Stimulated activated CD4-positive, alpha-beta T cell treated with anti-CD3 and anti-CD28 coated beads, Interleukin-12 subunit alpha, Interleukin-12 subunit beta, amount 100 ng/mL, for 4 hours (primary cell): ENCODE measurements at places on chromosomes 7 and 10.

DNA sequence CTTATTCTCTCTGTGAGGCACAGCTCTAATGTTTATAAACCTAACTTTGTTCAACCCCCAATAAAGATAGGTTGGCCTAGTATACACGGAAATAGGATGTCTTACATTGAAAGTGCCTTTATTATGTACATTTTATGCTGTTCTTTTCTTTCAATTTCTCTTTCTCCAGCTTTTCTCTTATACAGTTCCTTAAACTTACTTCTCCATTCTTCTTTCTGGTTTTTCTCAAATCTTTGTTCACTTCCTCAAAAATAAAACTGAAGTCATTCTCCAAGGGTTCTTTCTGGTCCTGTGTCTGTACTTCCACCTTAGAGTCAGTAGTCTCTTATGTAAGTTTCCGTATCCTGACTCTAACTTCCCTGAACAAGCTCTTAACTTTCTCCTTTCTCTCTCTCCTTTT lies 29.2 kb upstream of the NAMPT start:
- DNase-seq, result no peak

- no peak for DNase-seq
Measured at GRCh38 chr10:44856696-44857095, 54.4 kb upstream of the TMEM72 start.

- no peak for DNase-seq
Measured at GRCh38 chr7:11591055-11591633, 240.9 kb downstream of the THSD7A start.

DNA sequence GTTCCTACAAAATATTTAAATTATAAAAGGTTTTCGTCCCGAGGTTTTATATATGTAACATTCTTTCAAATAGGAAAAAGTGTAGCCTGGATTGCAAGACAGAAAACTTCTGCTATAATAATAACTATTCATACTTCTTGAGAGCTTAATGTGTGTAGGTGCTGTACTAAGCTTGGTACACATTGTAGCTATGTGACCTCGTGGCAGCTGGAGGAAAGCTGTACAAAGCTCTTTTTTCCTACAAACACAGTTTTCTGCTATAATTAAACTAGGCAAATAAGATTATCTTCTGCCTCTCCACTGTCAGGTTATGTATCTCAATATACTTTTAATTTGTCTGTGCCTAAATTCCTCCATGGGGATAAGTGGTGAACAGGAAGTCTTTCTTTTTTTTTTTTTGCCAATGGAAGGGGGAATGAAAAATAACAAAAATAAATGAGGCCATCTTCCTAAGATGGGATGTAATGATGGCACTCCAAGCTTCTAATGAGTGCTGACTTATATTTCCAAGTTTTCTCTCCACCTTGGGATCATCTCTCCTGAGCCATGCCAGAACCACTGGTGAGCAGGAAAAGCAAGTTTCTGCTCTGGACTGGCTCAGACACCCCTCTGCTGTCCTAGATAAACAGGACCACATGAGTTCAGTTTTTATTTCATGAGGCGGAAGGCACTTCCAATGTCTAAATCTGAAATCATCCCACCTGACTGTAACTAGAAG lies 9.9 kb downstream of the SGMS1 start:
- DNase-seq, result no peak

- no peak for DNase-seq
Measured at GRCh38 chr7:95501261-95501832, 15.6 kb downstream of the ASB4 start.

GRCh38 chr10:74754381-74754821 lies 72.0 kb upstream of the KAT6B start:
- DNase-seq, result no peak

GRCh38 chr7:27116962-27117886 lies 13.3 kb downstream of the HOXA4 start:
- DNase-seq, result no peak

GRCh38 chr7:28509251-28510025 lies 97.1 kb downstream of the CREB5 start:
- no peak for DNase-seq

DNA sequence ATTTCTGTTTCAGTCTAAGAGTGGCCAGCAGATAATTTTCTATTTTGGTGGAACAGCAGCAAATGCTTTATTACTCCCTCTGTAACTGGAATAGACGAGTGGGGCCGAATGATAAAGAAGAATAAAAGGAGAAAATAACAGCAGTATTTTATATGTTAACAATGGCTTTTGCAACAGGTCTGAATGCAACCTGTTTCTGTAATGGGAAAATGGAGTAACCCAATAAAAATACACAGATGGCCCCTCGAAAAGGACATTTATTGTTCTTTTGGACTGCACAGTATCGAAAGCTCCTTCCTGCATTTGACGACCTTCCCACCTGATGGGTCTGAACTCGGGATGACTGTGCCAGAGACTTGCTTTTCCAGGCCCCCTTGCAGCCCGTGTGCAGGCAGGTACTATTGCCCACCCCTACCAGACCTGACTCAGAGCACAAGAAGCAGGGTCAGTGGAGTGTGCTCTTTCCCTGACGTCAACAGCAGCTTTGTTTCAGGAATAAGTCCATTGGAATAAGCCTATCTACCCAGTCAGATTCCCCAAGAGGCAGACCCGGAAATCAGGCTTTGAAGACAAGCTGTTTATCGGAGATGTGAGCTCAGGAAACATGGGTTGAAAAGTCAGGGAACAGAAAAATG lies 306.5 kb upstream of the NEBL start:
- DNase-seq, result no peak

- DNase-seq, result no peak
Measured at GRCh38 chr7:79778786-79779770, 325.6 kb upstream of the MAGI2 start.

DNA sequence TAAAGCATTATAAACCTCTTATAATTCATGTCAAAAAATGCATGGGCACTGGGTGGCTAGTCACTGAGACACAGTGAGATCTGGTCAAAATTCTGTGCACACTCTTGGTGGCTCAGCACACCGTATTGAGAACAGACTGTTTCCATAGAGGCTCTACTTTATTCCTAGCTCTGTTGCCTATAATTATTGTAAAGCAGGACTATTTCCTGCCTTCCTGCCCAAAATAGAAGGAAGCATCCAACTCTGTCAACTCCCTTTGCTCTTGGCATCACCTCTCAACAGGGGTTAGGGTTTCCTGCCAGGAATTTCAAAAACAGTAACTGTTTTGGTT lies 45.1 kb downstream of the PTN start:
- no peak for DNase-seq

DNA sequence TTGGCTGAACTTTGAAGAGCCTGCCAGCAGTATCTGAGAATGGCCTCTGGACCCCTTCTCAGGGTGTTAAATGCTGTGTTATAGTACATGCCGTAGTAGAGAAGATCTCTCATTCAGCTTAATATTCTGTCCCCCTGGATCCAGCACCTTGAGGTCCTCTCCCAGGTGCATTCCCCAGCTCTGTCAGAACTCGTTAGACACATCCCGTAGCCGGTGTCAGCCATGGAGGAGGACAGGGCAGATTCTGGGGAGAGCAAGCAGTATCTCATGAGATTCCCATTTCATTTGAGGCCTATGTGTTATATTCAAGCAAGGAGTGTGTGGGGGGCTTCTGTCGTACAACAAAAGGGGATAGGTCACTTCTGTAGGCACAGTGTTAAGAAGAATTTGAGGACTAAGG lies 34.8 kb downstream of the NACAD start:
- DNase-seq, result no peak

DNA sequence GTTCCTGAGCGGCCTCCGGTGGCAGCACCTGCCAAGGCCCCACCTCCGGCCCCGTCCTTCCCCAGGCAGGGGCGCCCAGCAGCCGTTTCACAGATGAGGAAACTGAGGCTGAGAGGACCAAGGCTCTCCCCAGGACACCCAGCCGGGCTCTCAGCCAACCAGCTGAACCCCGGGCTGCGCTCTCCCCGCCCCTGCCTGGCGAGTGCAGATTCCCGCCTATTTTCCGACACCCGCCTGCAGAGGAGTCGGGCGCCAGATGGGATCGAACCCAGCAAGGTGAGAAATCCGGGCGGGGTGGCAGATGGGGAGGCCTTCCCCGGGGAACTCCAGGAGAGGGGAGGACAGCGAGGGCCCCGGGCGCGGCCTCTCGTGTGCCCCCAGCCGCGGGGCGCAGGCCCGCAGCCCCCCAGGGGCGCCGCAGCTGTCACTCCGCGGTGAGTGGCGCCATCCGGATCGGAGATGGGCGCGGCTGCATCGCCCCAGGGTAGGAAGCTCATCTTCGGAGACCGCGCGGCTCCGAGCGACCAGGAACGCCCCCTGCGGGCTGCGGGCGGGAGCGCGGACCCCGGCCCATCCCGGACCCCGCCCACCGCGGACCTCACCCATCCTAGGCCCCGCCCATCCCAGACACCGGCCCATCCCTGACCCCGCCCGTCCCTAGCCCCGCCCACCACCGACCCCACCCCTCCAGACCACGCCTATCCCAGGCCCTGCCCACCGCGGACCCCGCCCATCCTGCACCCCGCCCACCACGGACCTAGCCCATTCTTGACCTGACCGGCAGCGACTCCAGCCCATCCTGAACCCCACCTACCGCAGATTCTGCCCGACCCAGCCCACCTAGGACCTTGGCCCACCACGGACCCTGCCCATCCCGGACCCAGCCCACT lies 90.3 kb downstream of the MICALL2 start:
- peak; percentile 20 for DNase-seq

- no peak for DNase-seq
Measured at GRCh38 chr10:106182542-106182941, 982.0 kb downstream of the SORCS1 start.

DNA sequence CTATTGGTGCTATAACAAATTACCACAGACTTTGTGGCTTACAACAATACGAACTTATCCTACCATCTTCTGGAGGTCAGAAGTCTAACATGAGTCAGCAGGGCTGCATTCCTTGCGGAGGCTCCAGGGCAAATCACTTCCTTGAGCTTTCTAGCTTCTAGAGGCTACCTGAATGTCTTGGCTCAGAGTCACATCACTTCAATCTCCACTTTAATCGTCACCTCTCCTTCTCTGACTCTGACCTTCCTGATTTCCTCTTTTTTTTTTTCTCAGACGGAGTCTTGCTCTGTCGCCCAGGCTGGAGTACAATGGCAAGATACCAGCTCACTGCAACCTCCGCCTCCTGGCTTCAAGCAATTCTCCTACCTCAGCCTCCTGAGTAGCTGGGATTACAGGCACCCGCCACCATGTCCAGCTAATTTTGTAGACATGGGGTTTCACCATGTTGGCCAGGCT lies 44.6 kb upstream of the ANAPC16 start:
- no peak for DNase-seq

GRCh38 chr10:101775273-101776160 lies at the start of gene FGF8:
Gene FGF8, minus strand, starts transcription at chr10:101776114. Its CDS starts 214 bp downstream, at chr10:101775900.
- DNase-seq, result no peak

DNA sequence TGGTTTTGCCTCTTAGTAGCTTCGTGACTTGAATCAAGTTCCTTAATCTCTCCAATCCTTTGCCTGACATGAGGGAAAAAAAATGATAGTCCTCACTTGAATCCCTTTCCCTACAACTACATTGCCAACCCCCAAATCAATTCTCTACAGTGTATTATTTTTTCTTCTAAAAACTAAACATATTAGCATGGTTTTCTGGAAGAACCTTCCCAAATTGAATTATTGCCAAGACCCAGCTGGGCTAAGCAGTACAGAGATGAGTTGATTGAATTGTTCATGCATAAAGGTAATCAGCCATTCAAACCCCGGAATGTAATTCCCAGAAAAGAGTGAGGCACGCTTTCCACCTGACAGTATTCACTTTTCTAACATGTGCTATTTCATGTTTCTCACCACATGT lies 155.6 kb upstream of the AGR3 start:
- DNase-seq, result no peak

DNA sequence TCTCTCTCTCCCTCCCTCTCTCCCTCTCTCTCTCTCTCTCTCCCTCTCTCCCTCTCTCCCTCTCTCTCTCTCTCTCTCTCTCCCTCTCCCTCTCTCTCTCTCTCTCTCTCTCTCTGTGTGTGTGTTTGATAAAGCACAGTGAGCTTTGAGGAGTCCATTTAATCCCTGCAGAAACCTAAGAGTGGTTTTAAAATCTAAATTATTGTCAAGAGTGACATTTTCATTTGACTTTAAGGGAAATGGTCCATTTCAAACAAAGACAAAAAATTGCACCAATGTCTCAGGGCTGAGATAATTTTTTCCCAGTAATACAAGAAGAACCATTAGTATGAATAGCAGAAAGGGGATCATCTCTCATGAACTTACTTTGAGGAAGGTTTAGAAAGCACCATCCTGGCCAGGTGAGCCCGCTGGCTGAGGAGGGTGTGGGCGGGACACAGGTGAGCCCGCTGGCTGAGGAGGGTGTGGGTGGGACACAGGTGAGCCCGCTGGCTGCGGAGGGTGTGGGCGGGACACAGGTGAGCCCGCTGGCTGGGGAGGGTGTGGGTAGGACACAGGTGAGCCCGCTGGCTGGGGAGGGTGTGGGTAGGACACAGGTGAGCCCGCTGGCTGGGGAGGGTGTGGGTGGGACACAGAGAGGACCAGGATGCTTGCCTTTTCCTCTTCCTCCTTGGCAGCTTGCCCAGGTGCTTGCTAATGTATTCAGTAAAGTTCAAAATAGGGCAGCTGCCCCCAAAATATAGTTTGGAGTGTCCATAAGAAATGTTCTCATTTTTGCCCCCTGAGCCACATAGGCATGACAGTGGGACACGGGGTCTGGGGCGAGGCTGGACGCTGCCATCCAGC lies 125.0 kb downstream of the DNAJB6 start:
- no peak for DNase-seq

- no peak for DNase-seq
Measured at GRCh38 chr7:123067814-123068213, 72.3 kb upstream of the TAS2R16 start.

DNA sequence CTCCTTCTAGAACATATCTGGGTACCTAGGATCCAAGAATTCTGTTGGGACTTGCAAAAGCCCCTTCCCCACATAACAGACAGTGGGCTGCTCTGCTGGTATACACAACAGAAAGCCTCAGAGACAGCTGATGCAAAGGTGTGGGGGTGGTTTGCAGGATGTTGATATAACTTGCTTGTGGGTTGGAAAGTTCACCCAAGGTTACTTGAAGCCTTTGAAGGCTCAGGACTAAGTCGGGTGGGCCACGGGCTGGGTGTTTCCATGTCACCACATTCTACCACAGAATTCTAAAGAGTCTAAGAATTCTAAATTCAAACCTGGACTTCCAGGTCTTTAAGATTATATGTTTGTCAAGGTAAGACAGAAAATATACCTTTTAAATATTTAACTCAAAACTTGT lies 7.4 kb upstream of the NRCAM start:
- no peak for DNase-seq

- no peak for DNase-seq
Measured at GRCh38 chr7:102874166-102874829, 38.5 kb upstream of the LRRC17 start.

DNA sequence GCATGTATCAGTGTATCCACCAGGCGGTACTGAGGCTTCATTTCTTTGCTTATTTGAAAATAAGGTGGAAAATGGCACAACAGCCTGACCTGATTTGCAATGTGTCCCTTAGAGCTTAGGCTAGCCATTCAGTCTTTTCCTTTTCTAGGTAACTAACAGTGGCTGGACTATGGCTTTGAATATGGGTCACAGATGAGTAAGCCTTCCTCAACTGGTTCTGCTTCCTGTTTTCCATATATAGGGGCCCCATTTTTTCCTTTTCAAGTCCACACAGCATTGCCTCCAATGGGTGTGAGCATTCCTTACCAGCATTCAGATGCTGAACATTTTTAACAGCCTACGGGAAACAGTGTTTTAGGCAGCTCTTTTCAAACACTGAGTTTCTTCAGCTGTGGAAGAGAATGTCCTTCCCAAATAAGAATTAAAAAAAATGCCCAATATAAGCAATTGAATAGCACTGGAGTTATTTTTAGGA lies 3.9 kb upstream of the ITGB1 start:
- DNase-seq, result no peak
